ENCODE measurements at places on chromosomes 16 and 17. TPM values are rescaled to one million over a fixed set of nuclear protein-coding genes. Genes with fewer than 3 reads are reported as not detected.

DNA sequence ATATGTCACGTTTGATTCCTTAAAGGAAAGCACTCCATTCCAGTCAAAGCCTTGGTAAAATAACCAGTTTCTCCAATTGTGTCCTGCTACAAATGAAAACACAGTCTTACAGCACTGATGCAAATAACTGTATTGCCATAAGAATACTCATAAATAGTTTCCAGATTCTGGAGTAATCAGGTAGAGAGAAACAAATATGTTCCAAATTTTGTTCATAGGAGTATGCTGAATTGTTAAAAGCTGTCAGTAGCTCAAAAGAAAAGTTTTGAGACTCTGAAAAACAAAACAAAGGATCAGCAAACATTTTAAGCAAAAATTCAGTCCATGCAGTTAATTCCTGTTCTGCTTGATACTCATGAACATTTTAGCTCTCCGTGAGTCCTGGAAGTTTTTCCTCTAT is 7.8 kb downstream of the DHRS7B start:
- no peak for DNase-seq

DNA sequence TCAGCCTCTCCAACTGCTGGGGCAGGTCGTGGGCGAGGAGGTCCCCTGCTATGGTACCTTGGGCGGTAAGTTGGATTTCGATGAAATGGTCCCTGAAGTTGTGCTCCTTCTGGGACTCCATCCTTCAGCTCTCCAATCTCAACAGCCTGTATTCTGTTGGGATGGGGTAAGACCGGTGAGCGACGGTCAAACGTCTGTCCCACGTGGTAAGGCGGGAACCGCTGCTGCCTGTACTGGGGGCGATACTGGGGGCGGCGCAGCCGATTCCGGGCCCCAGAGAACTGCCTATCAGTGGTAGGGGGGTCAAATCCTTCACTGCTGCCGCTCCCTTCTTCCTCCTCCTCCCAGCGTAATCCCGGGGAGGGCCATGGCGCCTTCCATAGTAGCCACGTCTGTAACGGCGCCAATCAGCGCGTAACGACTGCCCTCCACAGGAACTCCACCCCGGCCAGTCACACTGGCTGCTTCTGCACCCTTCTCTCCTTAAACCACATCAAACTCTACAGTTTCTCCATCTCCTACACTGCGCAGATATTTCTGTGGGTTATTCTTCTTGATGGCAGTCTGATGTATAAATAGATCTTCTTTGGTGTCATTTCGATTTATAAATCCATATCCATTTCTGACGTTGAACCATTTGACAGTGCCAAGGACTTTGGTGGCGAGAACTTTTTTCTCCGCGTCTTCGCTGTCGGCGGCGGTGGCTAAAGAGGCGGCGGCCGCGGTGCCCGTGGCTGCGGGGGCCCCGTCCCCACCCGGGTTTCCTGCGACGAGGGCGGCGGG is 41.1 kb downstream of the AHSP start:
- no peak for DNase-seq

DNA sequence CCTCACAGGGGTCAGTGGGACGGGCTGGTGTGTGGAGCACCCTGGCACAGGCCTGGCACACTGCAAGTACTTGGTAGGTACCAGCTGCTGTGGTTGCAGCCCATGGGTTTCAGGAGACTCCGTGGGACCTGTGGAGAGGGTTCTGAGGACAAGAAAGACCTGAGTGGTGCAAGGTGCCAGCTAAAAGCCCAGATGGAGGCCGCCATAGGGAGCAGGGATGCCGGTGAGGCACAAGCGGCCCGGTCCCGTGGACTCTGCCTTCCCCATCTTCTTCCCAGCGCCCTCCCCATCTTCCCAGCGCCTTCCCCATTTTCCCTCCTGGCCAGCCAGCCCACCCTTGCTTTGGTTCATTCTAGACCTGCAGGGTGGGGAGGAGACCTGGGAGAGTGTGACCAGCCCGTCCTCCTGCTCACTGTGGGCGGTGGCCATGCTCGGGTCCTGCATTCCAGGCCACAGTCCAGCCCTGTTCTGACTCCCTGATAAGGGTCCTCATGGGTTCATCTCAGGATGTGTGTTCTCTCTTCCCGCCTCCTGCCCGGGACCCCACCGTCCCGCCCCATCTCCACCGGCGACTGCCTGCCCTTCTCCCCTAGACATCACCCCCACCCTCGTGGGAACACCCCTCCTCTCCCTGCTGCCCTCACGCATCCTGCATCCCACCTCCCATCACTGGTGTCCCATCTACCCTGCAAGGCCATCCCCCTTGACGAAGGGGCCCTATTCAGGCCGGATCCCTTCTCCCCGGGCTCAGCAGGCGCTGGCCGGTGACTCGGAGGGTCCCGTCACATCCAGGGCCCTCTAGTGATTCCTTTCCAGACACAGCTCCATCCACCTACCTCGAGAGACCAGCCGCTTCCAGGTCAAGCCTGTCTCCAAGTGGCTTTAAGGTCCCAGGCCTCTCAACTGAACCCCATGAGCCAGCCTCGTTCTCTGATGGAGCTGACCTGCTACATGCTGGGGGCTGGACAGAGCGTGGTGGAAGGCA is 3.4 kb downstream of the ZNF469 start:
- no peak for DNase-seq

The MARVELD3 gene
- not detected for total RNA-seq

GRCh38 chr17:17303847-17304490 is 796 bp downstream of the NT5M start:
- DNase-seq: no peak

DNA sequence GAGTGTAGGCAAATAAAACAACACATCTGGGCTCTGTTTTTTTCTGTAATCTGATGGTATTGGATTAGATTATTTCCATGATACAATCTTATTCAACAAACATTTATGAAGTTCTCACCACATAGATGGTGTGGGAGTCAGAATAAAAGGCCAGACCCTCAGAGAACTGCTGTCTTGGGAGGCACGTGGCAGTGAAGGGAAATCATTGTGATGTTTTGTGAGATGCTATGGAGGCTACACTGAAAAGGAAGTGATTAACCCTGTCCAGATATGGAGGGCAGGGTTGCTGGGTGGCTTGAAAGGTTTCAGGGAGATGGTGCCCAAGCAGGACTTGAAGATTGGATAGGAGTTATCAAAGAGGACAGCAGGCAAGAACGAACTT is 35.6 kb downstream of the DHRS7B start:
- DNase-seq: no peak

The KRT25 gene
- not detected for total RNA-seq

GRCh38 chr16:75702242-75702641 is 981 bp upstream of the DUXB start:
- no peak for DNase-seq

The FAM20A gene
- total RNA-seq: not detected

The HS3ST4 gene
- not detected for total RNA-seq

DNA sequence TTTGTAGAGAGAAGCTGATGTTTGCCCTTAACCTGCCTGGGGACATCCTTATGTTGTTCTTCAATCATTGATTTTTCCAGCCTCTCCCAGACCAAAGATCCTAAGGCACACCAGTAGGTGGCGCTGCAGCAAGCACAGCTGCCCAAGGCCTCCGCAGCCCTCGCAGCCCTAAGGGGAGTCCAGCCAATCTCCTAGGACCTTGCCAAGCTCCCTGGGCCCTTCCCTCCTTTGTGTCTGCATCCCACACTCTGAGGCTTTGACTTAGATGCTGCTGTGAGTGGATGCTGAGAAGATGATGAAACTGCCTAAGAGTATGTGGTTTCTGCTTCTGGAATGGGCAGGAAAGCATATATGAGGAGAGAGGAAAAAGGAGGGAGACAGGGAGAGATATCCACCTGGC is 47.1 kb downstream of the SPACA3 start:
- no peak for DNase-seq

The MT1B gene
- total RNA-seq: not detected

GRCh38 chr16:56348168-56349085 is 76.9 kb downstream of the AMFR start:
- no peak for DNase-seq

The RGS9 gene
- 1.1 TPM for total RNA-seq

Measured in pulmonary artery endothelial cell (primary cell).